ENCODE measurements at places on chromosomes 12 and 14.

DNA sequence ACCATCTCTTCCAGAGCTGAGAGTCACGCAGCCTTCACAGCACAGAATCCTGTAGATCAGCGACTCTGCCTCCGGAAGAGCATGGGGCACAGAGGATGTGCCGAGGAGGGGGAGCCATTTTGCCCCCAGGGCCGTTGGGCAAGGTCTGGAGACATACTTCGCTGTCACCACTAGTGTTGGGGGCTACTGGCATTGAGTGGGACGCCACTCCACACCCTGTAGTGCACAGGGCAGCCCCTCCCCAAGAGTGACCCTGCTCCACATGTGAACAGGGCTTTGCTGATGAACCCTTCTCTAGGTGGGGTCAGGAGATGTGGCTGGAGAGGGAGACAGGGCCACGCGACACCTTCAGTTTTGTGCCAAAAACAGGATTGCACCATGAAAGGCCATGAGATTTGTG, 6.0 kb downstream of the GLT1D1 start:
- no peak overlapping the region for H3K4me3 ChIP-seq
- no peak for DNase-seq
- no peak overlapping the region for H3K27ac ChIP-seq
- H3K36me3 ChIP-seq, result no peaks in the 10 kb centered on the region
- H3K27me3 ChIP-seq, result peaks cover 8% of the 10 kb centered on the region

DNA sequence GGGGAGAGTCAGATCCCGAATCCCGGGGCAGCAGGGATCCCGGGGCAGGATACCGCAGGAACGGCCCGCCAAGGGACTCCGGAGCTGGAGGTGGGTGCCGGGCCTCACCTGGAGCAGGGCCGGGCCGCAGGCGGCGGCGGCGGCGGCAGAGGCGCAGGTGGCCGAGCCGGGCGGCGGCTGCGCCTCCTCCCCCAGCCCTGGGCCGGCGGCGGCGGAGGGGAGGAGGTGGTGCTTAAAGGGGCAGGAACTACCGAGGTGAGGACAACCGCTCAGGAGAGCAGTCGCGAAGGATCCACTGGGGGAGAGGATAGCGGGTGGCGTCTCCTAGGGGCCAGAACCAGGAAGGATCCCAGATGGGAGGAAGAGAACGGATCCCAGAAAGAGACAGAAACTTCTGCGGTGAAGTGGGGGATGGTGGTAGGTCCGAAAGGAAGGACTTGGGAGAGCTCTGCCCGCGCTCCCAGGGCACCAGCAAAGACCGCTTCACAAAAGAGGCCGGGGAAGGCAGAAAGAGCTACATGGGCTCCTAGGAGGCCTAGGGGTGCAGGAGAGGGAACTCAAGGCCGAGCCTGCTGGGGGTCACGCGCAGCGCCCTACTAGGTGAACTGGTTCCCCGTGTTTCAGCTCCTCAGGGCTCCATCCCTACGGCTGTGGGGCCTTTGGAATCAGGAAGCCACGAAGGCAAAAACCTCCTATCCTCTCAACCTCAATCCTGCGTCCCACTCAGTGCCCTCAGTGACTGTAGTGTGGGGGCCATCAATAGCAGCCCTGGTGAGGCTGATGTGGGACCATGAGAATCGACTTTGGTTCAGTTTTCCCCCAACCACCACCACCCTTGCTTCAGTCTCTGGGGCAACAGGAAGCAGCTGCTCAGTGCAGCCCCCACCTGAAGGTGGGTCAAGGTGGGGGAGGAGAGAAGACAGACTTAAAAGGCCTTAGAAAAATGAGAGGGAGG, 5.0 kb upstream of the BAZ2A start:
- peaks cover 22% of the 10 kb centered on the region for H3K4me1 ChIP-seq
- H3K27ac ChIP-seq, result peak overlapping the region; percentile 94
- peak overlapping the region; percentile 74 for H3K4me3 ChIP-seq
- peak; percentile 91 for DNase-seq
- no peaks in the 10 kb centered on the region for H3K27me3 ChIP-seq

DNA sequence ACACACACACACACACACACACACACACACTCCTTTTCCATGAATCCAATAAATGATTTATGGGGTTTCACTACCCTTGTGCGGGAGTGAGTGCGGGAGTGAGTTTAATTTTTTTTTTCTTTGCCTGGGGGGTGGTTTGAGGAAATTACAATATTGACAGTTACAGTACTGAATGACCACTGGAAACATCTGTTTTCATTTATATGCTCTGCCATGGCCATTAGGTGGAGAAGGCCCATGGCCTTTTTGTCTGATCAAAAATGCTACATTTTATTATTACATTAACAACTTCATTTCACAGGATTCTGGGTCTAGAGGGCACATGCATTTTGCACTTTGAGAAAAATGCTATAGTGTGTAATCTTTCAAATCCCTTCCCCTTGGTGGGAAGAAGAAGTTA, 5.9 kb downstream of the TBX3 start:
- no peak overlapping the region for H3K27ac ChIP-seq
- no peaks in the 10 kb centered on the region for H3K4me1 ChIP-seq
- no peak for DNase-seq
- H3K27me3 ChIP-seq, result no peaks in the 10 kb centered on the region
- peaks cover 2% of the 10 kb centered on the region for H3K36me3 ChIP-seq
- H3K4me3 ChIP-seq, result no peak overlapping the region

GRCh38 chr12:49684310-49684854, 22.8 kb downstream of the FMNL3 start:
- no peak overlapping the region for H3K27ac ChIP-seq
- DNase-seq, result no peak
- no peaks in the 10 kb centered on the region for H3K27me3 ChIP-seq

- no peaks in the 10 kb centered on the region for H3K27me3 ChIP-seq
- H3K4me1 ChIP-seq, result no peaks in the 10 kb centered on the region
- no peak overlapping the region for H3K4me3 ChIP-seq
- peak; percentile 54 for DNase-seq
- no peak overlapping the region for H3K27ac ChIP-seq
These were observed 29.0 kb upstream of the SMOC1 start for GRCh38 chr14:69850086-69850735.
